ENCODE measurements at places on chromosomes 6 and 20.

- DNase-seq: no peak
Observed at GRCh38 chr20:1010659-1011058, 8.5 kb upstream of the RSPO4 start.

GRCh38 chr20:37714978-37715672 lies 21.3 kb downstream of the CTNNBL1 start:
- DNase-seq: no peak

GRCh38 chr20:5797165-5797564 lies 47.0 kb downstream of the SHLD1 start:
- no peak for DNase-seq

- no peak for DNase-seq
Observed at GRCh38 chr6:23524548-23524947, 601.5 kb upstream of the NRSN1 start.

- DNase-seq: no peak
Observed at GRCh38 chr20:17870086-17870740, 98.4 kb downstream of the SNX5 start.

GRCh38 chr20:31630187-31630790 lies 7.4 kb upstream of the COX4I2 start:
- DNase-seq: no peak

GRCh38 chr6:138038142-138038870 lies 68.9 kb downstream of the PERP start:
- no peak for DNase-seq

DNA sequence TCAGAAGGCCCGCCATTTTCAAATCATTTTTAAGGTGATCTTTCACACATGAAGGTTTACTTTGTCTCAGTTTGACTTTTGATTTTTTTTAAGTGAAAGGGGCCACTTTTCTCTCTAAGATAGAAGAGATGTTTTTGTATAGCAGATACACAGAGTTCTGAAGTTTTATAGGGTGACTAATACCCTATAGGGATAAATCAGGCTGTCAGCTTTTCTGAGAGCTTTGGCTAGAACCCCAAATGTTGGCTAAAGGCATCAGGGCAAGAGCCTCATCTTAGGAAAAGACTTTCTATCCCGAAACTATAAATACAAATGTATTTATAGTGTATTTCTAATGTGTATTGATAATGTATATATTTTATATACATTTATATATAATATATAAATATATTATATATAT lies 181.4 kb downstream of the TBX18 start:
- no peak for DNase-seq

DNA sequence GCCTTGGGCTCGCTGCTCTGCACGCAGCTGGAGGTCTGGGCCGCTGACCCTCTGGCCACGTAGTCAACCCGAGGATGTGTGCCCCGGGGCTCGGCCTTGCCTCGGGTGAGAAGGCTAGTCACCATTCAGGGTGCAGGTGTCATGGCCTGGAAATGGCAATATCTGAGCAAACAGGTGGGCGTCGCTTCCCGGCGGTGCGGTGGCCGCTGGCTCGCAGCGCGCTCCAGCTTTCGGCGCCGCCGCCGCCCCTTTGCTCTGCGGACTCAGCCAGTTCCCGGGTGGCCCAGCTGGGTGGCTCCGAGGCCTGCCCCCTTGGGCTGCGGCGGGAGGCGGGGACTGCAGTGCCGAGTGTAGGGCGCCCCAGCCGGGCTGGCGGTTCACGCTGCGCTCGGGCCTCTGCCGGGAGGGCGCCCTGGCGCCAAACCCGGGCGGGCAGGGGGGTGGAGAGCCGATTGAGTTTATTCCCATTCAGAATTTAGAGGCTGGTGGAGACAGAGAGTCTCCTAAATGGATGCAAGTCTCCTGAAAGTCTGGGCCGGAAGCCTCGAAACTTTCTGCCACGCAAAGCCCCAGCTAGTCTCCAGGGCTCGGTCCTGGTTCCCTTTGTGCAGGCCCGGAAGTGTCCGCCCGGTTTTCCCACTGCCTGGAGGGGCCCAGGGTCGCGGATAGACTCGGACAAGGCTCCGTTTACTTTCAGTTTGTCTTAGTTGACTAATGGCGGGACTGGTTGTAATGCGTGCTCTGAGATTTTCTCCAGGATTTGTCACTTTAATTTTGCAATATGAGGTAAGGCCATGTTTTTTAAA lies 11.3 kb upstream of the TFAP2A start:
- no peak for DNase-seq

DNA sequence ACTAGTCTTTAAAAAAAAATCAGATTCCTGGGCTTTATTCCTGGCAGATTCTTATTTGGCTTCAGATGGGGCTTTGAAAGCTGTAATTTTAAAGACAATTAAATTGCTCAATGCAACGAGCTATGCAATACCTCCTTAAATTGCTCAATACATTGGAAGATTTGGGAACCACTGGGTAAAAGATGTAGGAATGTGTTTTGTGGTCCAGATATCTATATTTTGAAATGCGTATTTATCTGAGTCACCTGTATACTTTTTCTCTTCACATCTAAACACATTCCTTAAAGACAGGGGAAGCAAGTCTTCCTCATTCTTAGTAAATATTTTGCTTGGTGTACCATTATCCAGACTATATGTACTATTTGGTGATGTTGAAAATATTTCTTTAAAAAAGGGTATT lies 29.6 kb upstream of the MAP7 start:
- DNase-seq: no peak
